ENCODE measurements at places on chromosomes 4 and X.

- DNase-seq = no peak
Measured at GRCh38 chr4:184568770-184569169, 80.5 kb downstream of the CASP3 start.

GRCh38 chr4:107951551-107951950 is 20.2 kb downstream of the CYP2U1 start:
- DNase-seq = peak; percentile 85

DNA sequence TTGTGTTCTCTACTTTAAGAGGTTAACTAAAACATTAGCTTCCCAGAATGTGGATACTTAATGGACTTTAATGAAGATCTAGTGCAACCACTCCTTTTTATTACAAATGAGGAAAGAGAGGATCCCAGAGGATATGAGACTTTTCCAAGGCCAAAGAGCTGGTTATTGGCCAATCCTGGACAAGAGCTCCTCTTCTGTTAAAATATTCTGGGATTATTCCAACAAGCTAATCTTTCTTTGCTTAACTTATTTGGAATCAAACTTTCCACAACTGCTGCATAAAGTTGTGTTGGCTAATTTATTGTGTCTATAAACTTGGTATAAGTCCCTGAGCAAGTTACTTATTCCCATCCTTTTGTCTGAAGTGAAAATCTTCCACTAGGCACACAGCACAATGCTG is 174.2 kb upstream of the HCCS start:
- no peak for DNase-seq

GRCh38 chr4:146382194-146382593 is 139.5 kb downstream of the SLC10A7 start:
- DNase-seq = no peak

DNA sequence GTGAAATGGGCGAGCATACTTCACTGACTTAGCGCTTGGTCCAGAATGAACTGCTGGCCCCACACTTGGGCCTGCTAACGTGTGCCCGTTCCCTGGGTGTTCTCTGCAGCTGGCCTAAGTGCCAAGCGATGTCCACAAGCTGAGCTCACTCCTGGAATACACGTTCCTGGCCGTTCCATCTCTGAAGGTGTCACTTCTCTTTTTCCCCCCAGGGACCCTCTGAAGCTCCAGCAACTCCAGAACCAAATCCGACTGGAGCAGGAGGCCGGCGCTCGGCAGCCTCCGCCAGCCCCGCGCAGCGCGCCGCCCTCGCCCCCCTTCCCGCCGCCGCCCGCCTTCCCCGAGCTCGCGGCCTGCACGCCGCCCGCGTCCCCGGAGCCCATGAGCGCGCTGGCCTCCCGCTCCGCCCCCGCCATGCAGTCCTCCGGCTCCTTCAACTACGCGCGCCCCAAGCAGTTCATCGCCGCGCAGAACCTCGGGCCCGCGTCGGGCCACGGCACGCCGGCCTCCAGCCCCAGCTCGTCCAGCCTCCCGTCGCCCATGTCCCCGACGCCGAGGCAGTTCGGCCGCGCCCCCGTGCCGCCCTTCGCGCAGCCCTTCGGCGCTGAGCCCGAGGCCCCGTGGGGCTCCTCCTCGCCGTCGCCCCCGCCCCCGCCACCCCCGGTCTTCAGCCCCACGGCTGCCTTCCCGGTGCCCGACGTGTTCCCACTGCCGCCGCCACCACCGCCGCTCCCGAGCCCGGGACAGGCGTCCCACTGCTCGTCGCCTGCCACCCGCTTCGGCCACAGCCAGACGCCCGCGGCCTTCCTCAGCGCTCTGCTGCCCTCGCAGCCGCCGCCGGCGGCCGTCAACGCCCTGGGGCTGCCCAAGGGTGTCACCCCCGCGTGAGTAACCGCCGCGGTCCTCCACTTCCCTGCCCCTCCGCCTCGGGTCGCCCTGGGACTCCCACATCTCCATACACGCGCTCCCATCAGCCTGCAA is 132.3 kb downstream of the CBR4 start:
- no peak for DNase-seq

GRCh38 chrX:78571849-78572248 is 87.3 kb downstream of the RTL3 start:
- DNase-seq = no peak

DNA sequence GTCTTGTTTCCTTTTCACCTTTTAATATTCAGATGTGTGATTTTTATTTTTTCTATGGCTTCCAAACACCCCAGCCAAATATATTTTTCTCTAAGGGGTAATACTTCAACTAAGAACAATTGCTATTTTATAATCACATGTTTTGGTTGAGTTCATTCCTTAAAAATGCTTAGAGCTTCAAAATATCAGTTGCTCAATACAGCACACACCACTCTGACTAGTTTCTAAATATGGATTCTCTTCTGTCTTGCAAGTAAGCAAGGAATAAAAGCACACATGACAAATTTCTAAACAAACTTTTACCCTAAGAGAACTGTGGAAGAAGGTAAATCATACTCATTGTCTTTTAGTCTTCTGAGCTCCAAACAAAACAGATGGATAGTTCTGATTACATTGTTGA is 27.2 kb downstream of the ANTXR2 start:
- peak; percentile 37 for DNase-seq

- no peak for DNase-seq
Measured at GRCh38 chr4:3043282-3044020, 30.9 kb downstream of the HTT-AS start.

DNA sequence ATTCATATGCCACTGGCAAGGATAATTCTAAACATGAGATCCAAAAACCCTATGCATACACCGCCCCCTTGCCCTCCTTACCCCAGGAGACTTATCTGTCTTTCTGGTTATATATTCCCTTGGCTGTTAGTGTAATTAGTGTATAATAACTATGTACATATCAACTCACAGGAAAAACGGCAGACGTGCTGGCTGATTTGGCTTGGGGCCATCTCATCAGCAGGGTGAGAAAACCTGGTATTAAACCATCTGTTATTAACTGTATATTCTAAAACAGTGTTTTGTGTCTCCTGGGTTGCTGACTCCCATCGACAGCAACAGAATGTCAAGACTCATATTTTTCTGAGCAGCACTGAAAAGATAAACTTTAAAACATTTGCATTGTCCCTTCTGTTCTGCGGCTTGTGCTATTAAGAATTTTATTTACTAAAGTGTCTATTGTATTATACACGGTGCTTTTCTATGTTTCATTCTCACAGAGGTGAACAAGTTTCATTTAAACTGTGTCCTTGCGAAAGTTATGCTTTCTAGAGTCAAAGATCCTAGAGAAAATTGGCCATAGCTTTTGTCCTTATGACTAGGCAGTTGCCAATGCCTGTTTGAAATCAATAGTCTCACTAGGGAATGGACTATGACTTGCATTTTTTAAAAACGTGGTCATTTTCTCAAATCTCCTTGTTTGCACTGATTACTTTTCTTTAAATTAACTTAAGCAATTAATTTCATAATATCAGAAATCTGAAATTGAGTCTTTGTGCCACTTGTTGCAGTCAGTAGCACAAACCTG is 211.5 kb upstream of the MID1 start:
- no peak for DNase-seq

GRCh38 chr4:55013431-55013955 is 111.9 kb downstream of the KDR start:
- no peak for DNase-seq

DNA sequence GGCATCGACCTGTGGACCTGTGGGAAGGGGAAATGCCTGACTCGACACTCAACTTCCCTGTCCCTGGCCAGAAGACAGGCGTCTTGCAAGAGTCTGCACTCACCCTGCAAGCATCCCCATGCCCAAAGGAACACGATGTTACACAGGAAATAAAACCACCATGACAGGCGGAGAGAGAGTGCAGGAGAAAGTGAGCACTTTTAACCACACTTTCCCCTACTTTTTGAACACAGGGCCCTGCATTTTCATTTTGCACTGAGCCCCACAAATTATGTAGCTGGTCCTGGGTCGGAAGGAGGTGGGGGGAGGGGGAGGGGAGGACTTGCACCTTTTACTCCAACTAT is 13.8 kb upstream of the MAN2B2 start:
- peak; percentile 30 for DNase-seq

DNA sequence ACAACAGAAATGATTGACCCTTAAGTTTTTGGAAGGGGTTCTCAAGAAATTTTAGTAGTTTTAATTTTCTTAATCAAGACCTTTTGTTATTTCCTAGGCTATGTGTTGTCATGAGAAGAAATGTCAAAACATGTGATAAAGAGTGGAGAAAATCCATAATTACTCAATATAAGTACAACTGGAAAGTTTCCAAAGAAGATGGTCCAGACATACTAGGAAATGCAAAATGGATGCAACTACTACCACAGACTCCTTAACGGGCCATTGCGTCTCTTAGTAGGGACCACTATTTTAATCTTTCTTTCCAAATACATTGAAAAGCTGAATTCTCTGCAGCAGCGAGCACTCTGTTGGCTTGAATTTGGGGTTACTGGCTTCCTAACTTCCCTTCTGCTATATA is 148.8 kb downstream of the NWD2 start:
- no peak for DNase-seq

DNA sequence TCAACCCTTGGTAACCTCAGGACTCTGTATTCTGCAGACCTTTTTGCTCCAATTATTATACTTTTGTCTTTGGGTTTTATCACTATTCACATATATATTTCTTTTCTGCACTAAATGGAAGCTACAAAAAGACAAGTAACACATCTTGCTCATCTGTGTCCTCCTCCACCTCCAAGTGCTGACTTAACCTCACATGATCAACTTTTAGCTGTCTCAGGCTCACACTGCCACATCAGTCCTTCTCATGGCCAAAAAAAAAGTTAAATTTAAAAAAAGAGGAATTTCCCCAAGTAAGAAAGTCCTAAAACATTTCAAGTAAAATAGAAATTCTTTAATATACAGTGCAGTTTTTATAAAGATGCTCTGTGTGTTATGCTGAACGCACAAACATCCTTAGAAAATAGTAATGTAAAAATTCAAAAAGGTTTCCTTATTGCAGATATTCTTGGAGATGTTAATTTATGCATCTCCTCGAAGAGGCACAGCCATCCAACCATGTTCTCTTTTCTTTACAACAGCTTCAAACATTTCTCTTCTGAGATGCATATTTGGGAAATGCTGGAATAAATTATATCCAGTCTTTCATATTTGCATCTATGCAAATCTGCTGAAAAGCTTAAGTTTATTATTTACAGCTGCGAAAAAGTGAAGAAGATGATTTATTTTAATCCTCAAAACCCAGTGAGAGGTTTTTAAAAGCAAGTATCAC is 37.6 kb downstream of the ARAP2 start:
- no peak for DNase-seq

DNA sequence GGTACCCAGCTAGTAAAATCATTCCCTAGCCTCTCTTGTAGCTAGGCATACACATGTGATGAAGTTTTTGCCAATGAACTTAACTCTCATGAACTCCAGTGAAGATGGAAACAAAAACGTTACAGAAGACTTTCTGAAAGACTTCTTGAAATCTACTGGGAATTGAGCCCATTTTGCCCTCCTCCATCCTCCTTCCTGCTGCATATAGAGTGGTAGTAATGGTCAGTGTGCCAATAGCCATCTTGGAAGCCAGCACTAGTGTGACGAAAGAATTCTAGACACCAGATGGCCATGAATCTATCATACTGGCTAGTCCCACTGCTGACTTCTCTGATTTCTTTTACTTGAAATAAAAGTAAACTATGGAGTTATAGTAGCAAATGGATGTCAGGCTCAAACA is 30.9 kb upstream of the PPA2 start:
- DNase-seq = no peak

GRCh38 chr4:81405900-81406401 is 65.8 kb downstream of the RASGEF1B start:
- DNase-seq = peak; percentile 69

DNA sequence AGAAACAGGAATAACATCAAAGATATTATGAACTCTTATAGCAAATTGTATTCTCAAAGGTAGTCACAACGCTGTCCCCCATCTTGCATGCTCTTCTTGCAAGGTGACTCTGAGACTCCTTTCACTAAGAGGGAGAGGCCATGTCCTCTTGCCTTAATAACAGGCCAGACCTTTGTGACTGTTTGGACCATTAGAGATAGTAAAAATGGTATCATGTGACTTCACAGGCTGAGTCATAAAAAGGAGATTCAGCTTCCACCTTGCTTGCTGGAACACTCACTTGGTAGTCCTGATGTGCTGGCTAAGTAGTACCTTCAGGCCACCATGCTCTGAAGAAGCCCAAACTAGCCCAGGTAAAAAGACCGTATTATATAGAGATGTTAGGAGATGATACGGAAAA is 143.8 kb downstream of the FBXW7 start:
- no peak for DNase-seq

GRCh38 chr4:110624398-110624780 is 1.5 kb upstream of the PITX2 start:
- DNase-seq = no peak

- DNase-seq = peak; percentile 53
Measured at GRCh38 chr4:83599183-83599582, 63.3 kb downstream of the GPAT3 start.

- DNase-seq = no peak
Measured at GRCh38 chr4:45527160-45527559, 596.7 kb downstream of the GABRG1 start.

- DNase-seq = no peak
Measured at GRCh38 chrX:131572372-131573014, 28.6 kb downstream of the OR13H1 start.

DNA sequence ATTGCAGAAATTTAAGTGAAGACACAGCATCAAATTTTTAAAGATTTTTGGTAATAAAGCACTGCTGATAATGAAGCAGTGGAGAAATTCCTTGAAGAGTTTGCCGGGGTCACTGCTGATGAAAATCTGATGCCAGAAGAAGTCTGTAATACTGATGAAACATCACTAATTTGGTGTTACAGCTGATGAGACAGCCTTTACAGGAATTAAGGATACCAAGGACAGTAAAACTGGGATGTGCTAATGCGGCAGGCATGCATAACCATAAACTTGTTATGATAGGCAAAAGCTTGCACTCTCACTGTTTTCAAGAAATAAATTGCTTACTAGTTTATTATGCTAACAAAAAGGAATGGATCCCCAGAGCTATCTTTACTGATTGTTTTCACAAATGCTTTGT is 52.9 kb upstream of the VEGFC start:
- DNase-seq = peak; percentile 89

DNA sequence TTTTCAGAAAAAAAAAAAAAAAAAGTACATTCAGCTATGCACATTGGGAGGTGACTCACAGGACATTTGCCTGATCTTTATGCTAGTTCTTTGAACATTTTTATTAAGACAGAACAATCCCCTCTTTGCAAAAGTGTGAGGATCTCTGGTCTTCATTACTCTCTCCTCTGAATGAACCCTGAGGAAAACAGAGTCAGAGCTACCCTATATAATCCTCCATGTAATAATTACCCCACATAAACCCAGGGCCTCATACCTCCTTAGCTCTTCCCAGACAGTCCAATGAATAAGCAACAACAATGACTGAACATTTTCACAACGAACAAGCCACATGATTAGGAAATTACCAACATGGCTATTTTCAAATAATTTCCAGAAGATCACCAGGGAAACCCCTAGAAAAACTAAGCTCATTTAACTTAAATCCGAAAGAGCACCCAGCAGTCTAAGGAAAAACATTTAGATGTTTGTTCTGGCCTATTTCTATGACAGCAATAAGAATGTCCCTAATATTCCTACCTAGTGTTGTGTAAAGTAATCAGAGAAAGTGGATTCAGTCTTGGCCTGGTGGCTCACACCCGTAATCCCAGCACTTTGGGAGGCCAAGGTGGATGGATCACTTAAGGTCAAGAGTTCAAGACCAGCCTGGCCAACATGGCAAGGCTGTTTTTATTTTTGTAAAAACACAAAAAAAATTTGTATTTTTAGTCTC is 37.8 kb downstream of the TBC1D9 start:
- peak; percentile 62 for DNase-seq

- no peak for DNase-seq
Measured at GRCh38 chrX:155662282-155662681, 49.5 kb upstream of the TMLHE start.
